ENCODE measurements at places on chromosomes 1 and 21. TPM values are rescaled to one million over a fixed set of nuclear protein-coding genes. Genes with fewer than 3 reads are reported as not detected.
A peak's percentile ranks its signal among the peaks of the same experiment; 100 is the strongest.

DNA sequence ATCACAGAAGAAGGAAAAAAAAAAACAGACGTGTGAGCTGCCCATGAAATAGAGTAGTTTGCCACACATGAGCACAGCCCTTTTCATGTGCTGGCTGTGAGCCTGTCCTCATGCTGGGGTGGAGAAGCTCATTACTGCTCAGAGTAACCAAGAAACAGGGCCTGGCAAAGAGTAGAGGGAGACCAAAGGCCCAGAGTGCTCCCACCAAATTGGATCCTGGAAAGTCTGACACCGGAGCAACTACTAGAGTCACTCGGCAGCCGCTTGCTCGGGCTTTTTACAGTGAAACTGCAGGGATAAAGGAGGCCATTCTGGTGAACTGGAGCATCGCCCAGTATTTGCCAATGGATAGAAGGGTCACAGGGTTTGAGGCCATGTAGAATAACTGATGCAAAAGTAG, 64.4 kb upstream of the BARHL2 start:
- no peak overlapping the region for H3K27ac ChIP-seq
- H3K4me1 ChIP-seq, result no peaks in the 10 kb centered on the region
- no peak overlapping the region for H3K4me3 ChIP-seq
- H3K27me3 ChIP-seq, result no peaks in the 10 kb centered on the region
- DNase-seq, result no peak

DNA sequence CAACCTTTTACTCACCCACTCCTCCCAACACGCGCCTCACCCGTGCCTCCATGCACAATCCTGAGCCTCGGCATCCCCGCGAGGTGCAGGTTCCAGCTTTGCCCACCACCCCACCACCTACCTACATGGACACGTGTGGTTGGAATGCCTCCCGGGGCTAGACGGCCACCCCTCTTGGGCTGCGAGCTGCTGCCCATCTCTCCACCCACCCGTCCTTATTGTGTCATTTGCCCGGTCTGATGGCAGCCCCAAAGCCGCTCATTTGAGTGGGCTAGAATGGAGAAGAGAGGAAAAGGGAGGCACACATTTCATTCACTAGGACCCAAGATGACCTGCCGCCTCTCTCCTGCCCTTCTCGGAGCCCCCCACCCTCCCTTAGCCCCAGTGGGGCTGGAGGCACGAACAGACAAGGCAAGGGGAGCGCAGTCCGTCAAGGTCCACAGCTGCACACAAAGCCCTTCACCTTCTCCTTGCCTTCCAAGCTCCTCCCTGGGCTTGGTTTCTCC, 785 bp downstream of the ZNF697 start:
- H3K4me1 ChIP-seq, result peaks cover 13% of the 10 kb centered on the region
- H3K36me3 ChIP-seq, result peaks cover 4% of the 10 kb centered on the region
- H3K27me3 ChIP-seq, result no peaks in the 10 kb centered on the region
- H3K27ac ChIP-seq, result no peak overlapping the region
- no peak for DNase-seq

Gene COL8A2
- 1.5 TPM for total RNA-seq

DNA sequence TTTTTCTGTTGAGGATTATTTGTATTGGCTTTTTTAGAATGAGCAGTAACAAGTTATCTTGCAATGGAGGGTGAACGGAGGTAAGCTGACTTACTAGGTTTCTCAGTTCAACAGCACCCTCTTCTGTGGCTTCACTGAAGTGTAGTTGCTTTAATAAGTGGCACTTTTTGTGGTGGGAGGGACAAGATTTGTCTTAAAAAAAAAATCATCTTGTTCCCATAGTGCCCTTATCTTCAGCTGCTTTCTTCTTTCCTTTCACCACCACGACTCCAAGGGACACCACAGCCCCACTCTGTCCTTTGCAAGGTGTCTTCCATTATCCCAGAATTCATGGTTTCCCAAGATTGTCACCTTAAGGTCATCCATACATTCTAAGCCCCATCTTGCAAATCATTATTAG, 92.9 kb downstream of the PIGK start:
- no peak overlapping the region for H3K4me3 ChIP-seq
- H3K36me3 ChIP-seq, result no peaks in the 10 kb centered on the region
- no peak overlapping the region for H3K27ac ChIP-seq
- H3K27me3 ChIP-seq, result no peaks in the 10 kb centered on the region

DNA sequence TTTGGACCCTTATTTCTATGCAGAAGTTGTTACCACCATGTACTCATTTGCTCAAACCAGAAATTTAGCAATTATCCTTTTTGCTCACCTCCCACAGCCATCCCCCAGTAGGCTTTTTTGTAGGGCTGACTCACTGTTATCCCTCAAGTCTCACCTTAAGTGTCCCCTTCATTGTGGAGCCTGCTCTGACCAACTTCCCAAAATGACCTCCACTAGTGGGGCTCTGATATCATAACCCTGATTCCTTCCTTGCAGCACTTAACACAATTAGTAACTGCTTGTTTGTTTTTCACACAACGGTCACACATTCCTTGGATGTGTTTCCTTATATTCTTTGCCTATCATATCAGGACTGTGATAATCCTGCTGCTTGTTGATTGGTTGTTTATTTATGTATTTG, 76.7 kb downstream of the PATJ start:
- H3K27ac ChIP-seq, result no peak overlapping the region
- no peak overlapping the region for H3K4me3 ChIP-seq
- peaks cover 33% of the 10 kb centered on the region for H3K36me3 ChIP-seq
- no peaks in the 10 kb centered on the region for H3K27me3 ChIP-seq
- no peak for DNase-seq

GRCh38 chr1:103373991-103374390, 151.5 kb upstream of the RNPC3 start:
- H3K36me3 ChIP-seq, result no peaks in the 10 kb centered on the region
- no peak for DNase-seq
- no peak overlapping the region for H3K4me3 ChIP-seq
- no peak overlapping the region for H3K27ac ChIP-seq
- no peaks in the 10 kb centered on the region for H3K4me1 ChIP-seq
- H3K27me3 ChIP-seq, result no peaks in the 10 kb centered on the region

GRCh38 chr1:205344066-205344928, 12.4 kb downstream of the KLHDC8A start:
- H3K27me3 ChIP-seq, result peaks cover 12% of the 10 kb centered on the region
- H3K27ac ChIP-seq, result no peak overlapping the region
- peaks cover 2% of the 10 kb centered on the region for H3K4me1 ChIP-seq
- no peaks in the 10 kb centered on the region for H3K36me3 ChIP-seq
- DNase-seq, result no peak
- H3K4me3 ChIP-seq, result peak overlapping the region; percentile 79

- H3K27ac ChIP-seq, result no peak overlapping the region
- no peak overlapping the region for H3K4me3 ChIP-seq
- no peaks in the 10 kb centered on the region for H3K27me3 ChIP-seq
- no peak for DNase-seq
- no peaks in the 10 kb centered on the region for H3K4me1 ChIP-seq
Observed at GRCh38 chr21:27017246-27017645, 50.4 kb upstream of the ADAMTS5 start.

GRCh38 chr1:57461405-57461804, 37.5 kb upstream of the DAB1 start:
- H3K36me3 ChIP-seq, result no peaks in the 10 kb centered on the region
- H3K4me3 ChIP-seq, result no peak overlapping the region
- no peaks in the 10 kb centered on the region for H3K4me1 ChIP-seq
- no peaks in the 10 kb centered on the region for H3K27me3 ChIP-seq
- no peak for DNase-seq
- no peak overlapping the region for H3K27ac ChIP-seq

Gene RNF186
- not detected for total RNA-seq

DNA sequence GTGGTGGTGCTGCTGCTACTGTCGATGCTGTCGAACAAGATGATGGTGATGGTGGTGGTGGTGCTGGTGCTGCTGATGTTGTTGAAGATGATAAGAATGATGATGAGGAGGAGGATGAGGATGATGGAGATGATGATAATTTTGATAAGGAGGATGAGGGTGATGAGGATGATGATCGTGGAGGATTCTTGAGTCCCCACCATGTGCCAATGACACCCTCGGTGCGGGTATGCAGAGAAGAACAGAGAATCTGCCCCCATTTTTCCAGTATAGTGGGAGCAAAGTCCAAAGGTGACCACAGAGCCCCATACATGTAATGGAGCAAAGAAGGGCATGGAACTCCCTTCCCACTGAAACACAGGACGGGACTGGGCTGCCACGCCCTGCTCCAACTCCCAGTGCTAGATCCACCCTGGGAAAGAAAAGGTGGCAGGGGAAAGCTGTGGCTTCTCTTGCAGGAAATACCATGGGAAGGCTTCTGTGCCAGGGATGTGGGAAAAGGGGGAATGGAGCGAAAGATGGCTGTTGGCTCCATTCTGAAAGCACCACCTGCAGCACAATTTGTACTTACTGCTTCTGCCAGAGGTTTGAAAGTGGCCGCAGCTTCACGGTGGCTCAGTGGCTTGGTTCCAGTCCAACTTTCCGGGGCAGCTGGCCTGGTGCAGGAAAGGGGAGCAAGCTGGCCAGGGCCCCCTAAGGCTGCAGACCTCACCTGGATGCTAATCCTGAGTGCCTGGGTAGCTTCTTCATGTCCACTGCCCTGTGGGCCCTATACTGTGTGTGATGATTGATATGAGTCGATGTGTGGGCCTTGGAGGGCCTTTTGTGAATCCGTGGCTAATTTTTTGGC, 387.2 kb upstream of the VAMP3 start:
- H3K4me3 ChIP-seq, result no peak overlapping the region
- H3K27ac ChIP-seq, result no peak overlapping the region
- no peaks in the 10 kb centered on the region for H3K36me3 ChIP-seq
- no peaks in the 10 kb centered on the region for H3K4me1 ChIP-seq
- DNase-seq, result peak; percentile 10
- H3K27me3 ChIP-seq, result no peaks in the 10 kb centered on the region

Gene GNG4
- total RNA-seq, result 32.2 TPM

Gene PLPPR5
- total RNA-seq, result 0.79 TPM

Gene EPHA8
- total RNA-seq, result 3.6 TPM

- no peak overlapping the region for H3K4me3 ChIP-seq
- H3K27ac ChIP-seq, result no peak overlapping the region
- no peaks in the 10 kb centered on the region for H3K36me3 ChIP-seq
- H3K27me3 ChIP-seq, result no peaks in the 10 kb centered on the region
- DNase-seq, result no peak
Observed at GRCh38 chr1:111882986-111883560, 106.4 kb downstream of the KCND3 start.

Gene TACSTD2
- 1.5 TPM for total RNA-seq

DNA sequence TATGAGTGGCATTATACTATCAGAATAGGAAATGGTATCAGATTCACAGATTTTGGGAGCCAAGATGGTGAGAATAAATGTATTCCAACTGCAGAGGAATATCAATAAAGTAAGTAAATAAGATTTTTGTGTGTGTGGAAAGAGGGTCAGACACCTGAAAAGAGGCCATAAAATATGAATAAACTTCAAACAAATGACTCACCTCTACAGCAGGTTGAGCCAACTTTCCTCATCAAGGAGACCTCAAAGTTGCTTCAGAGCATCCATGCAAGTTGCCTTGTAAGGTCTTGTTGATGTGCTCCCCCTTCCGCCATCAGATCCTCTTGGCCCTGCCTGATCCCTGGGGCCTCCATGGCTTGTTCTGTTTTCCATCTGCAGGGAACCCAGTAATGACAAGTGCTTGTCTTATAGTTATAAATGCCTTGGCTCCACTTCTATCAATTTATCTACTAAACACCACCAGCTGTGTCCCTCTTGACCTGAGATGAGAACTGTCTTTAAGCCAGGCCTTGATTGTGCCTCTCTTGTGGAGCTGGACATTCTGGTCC, 775.6 kb downstream of the LTN1 start:
- no peaks in the 10 kb centered on the region for H3K27me3 ChIP-seq
- H3K4me3 ChIP-seq, result no peak overlapping the region
- H3K4me1 ChIP-seq, result no peaks in the 10 kb centered on the region
- H3K27ac ChIP-seq, result no peak overlapping the region
- no peaks in the 10 kb centered on the region for H3K36me3 ChIP-seq

DNA sequence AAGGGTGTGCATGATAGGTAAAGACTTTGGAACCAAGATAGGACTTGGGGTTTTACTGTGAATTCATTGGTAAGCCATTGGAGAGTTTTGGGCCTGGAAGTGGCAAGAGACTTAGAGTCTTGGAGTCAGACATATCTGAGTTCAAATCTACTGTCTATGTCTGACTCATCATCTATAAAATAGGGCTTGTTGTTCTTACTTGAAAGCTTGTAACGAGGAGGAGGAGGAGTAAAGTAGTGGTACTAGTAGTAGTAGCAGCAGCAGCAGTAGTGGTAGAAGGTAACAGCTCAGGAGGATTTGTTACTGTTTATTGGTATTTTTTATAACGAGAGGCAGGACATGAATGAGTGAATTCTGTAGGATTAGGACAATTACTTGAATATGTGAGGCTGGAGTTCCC, 62.7 kb downstream of the CACHD1 start:
- peaks cover 8% of the 10 kb centered on the region for H3K4me1 ChIP-seq
- no peak overlapping the region for H3K4me3 ChIP-seq
- peaks cover 23% of the 10 kb centered on the region for H3K36me3 ChIP-seq
- no peak for DNase-seq
- no peak overlapping the region for H3K27ac ChIP-seq
- no peaks in the 10 kb centered on the region for H3K27me3 ChIP-seq

DNA sequence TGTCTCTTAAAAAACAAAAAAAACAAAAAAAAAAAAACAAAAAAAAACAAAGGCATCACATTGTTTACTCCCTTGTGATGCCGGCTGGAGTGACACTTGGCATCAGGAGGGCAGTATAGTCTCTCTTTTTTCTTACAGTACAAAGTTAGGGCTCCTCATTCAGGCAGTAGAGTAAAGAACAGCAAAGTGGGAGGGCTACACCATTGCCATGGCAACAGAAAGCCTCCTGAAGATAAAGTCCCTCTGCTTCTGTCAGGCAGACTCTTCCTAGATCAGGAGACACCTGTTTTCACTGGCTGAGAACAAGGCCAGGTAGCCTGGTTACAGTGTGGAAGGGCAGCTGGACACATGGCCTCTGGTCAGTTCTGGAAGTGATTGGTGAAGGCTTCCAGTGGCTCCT, 41.3 kb upstream of the RAB3GAP2 start:
- H3K4me3 ChIP-seq, result no peak overlapping the region
- no peaks in the 10 kb centered on the region for H3K27me3 ChIP-seq
- H3K27ac ChIP-seq, result no peak overlapping the region

DNA sequence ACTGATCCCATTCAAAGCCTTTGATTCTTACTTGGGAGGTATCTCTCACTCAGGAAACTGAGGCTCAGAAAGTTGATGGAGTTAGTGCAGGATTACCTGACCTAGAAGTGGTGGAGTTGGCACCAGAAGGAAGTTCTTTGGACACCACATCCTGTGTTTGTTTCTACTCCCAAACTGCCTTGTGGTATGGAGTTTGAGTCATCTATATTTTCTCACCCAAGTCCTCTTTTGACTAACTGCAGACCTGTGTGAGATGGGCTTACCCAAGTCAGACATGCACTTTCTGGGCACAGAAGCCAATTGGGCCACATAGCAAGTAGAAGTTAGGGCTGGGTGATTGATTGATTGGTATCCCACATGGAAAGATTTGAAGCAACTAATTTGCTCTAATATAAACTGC, 36.1 kb downstream of the FGGY start:
- H3K36me3 ChIP-seq, result no peaks in the 10 kb centered on the region
- H3K27ac ChIP-seq, result no peak overlapping the region
- no peaks in the 10 kb centered on the region for H3K4me1 ChIP-seq
- DNase-seq, result no peak
- H3K4me3 ChIP-seq, result no peak overlapping the region

Measured in H9 (cell line).